ENCODE measurements at places on chromosomes 2 and 18. TPM values are rescaled to one million over a fixed set of nuclear protein-coding genes. Genes with fewer than 3 reads are reported as not detected.

- no peak for DNase-seq
Observed at GRCh38 chr2:101123795-101124471, 27.2 kb downstream of the TBC1D8 start.

DNA sequence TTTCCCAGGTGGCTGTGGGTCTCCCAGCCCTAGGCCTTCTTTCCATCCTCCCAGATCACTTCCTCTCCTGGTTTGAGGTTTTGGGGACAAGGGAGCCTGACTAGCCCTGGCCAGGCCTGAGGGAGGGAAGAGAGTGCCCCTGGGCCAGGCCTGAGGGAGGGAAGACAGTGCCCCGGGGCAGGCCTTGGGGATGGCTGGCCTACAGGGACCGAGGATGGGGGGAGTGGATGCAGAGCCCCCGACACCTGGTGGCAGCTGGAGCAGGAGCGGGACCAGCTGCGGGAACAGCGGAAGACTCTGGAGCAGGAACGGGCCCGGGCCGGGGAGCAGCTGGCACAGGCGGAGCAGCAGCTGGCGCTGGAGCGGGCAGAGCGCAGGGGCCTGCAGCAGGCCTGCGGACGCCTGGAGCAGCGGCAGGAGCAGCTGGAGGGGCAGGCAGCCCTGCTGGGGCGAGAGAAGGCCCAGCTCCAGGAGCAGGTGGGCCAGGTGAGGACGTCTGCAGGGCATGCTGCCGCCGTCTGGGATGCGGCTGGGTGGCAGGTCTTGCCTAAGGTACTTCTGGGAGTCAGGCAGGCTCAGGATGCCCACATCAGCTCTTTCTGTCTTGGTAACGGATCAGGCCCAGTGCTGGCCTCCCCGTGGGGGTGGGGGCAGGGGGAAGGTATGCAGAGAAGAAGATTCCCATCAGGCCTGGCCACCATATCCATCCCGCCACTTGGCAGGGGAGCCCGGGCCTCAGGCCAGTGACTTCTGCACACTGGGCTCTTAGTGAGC is 29.2 kb downstream of the CROCC2 start:
- DNase-seq: peak; percentile 32

DNA sequence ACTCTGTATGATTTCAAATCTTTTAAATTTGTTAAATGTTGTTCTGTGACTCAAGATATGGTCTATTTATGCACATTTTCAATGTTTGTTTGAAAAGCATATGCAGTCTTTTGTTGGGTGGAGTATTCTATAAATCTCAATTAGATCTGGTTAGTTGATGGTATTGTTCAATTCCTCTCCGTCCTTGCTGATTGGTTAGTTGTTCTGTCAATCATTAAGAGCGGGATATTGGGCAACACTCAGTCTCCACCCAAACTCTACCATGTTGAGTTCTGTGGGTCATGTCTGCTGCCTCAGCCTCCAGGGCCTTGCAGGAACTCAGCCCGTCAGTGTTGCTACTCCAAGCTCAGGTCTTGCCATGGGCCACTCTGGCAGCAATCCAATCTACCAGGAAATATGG is 118.9 kb downstream of the VWA3B start:
- DNase-seq: no peak

The FIGN gene
- 0.74 TPM for polyA plus RNA-seq

GRCh38 chr2:165629776-165630175 is 160.3 kb downstream of the CSRNP3 start:
- no peak for DNase-seq

The MOCOS gene
- polyA plus RNA-seq: 1.2 TPM

GRCh38 chr18:35038881-35039491 is 2.2 kb upstream of the MAPRE2 start:
- DNase-seq: no peak

DNA sequence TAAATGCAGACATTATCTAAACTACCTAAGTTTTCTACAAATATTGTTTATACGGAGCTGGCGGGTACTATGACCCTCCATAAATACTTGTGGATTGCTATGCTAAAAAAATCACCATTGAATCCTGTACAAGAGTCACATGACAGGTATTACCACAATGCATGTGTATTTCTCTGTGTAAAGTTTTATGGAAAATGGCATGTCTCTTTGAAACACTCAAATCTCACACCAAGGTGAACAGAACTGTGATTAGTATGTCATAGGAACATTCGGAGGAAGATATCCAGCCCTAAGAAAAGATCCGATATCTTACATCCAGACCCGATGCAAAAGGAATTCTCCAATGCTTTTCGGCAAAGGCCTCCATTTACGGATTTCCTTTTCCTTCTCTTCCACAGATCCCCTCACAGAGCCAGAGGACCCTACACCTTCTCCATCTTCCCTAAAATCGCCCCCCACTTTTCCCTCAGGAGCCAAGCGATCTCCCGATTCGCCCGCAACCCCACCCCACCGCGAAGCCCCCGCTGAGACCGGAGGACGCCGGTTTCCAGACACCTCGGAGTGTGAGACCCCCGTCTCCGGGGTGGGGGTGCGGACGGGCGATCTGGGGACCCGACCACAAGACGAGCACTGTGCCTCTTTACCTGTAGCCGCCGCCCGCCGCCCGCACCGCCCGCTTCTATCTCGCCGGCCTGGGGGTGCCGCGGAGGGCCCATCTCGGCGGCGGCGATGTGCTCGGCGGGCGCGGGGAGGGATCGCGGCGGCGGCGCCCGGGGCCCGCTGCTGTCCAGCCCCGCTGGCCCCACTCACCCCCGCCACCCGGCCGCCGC is 1.2 kb downstream of the SAP130 start:
- no peak for DNase-seq
